ENCODE measurements at places on chromosomes 7 and 10. TPM values are rescaled to one million over a fixed set of nuclear protein-coding genes. Genes with fewer than 3 reads are reported as not detected.

OGDHL gene
- total RNA-seq = 0.59 TPM

STEAP1B gene
- total RNA-seq = 22.8 TPM

CDK5 gene
- total RNA-seq = 19.5 TPM

CDHR3 gene
- 23.5 TPM for total RNA-seq

ITGA8 gene
- not detected for total RNA-seq

KLF14 gene
- total RNA-seq = 0.37 TPM

HOXA13 gene
- total RNA-seq = 0.37 TPM

HMX2 gene
- not detected for total RNA-seq

TEX36 gene
- total RNA-seq = not detected

SUN3 gene
- total RNA-seq = not detected

C10orf143 gene
- total RNA-seq = 0.39 TPM

SPDYE5 gene
- not detected for total RNA-seq

CALHM1 gene
- not detected for total RNA-seq
